Frontal cortex (tissue), 4 donors: ENCODE measurements at places on chromosomes 16 and 17. TPM values are rescaled to one million over a fixed set of nuclear protein-coding genes. Genes with fewer than 3 reads are reported as not detected.

Gene OTOP2
- total RNA-seq: not detected

Gene VAT1L
- 22.0 TPM for total RNA-seq

Gene ESRP2
- total RNA-seq: not detected

Gene SCRN2
- 24.1 TPM for total RNA-seq

Gene AHSP
- total RNA-seq: 22.0 TPM
